ENCODE measurements at places on chromosomes 3 and 15. TPM values are rescaled to one million over a fixed set of nuclear protein-coding genes. Genes with fewer than 3 reads are reported as not detected.

Gene TMOD2
- 75.0 TPM for total RNA-seq

Gene HGD
- total RNA-seq: not detected

GRCh38 chr3:148379763-148380382 lies 317.8 kb upstream of the AGTR1 start:
- H3K27me3 ChIP-seq: peaks cover 2% of the 10 kb centered on the region
- H3K27ac ChIP-seq: no peak overlapping the region
- H3K4me3 ChIP-seq: no peak overlapping the region
- no peaks in the 10 kb centered on the region for H3K4me1 ChIP-seq
- DNase-seq: no peak

DNA sequence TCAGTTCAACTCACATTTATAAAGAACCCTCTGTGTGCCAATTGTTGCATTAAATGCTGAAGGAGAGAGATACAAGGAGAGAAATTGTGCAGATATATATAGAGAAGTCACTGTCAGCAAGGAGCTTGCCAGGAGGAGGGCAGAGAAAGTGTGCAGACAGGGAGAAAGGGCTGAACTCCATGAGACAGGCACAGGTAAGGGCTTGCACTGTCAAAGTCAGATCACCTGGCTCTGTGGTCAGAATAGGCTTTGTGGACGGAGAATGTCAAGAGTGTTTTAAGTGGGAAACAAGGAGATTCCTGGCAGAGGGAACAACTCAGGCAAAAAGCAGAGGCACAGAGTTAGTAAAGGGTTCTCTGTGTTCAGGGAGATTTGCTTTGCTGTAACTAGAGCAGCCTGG lies 303.0 kb upstream of the TPRG1 start:
- no peak overlapping the region for H3K4me3 ChIP-seq
- H3K36me3 ChIP-seq: no peaks in the 10 kb centered on the region
- H3K27ac ChIP-seq: no peak overlapping the region
- DNase-seq: no peak

GRCh38 chr15:27627623-27628022 lies 471.5 kb downstream of the OCA2 start:
- no peaks in the 10 kb centered on the region for H3K4me1 ChIP-seq
- H3K36me3 ChIP-seq: peaks cover 22% of the 10 kb centered on the region
- no peaks in the 10 kb centered on the region for H3K27me3 ChIP-seq

GRCh38 chr3:195802261-195802701 lies 9.4 kb downstream of the MUC4 start:
- H3K27me3 ChIP-seq: peaks cover 5% of the 10 kb centered on the region
- no peak for DNase-seq
- H3K4me1 ChIP-seq: peaks cover 13% of the 10 kb centered on the region
- H3K27ac ChIP-seq: no peak overlapping the region

- H3K4me1 ChIP-seq: peaks cover 34% of the 10 kb centered on the region
- no peaks in the 10 kb centered on the region for H3K36me3 ChIP-seq
- no peak overlapping the region for H3K27ac ChIP-seq
- no peak for DNase-seq
- no peak overlapping the region for H3K4me3 ChIP-seq
- H3K27me3 ChIP-seq: peaks cover 2% of the 10 kb centered on the region
Measured at GRCh38 chr15:71649894-71650293, 160.5 kb upstream of the NR2E3 start.

Measured in glutamatergic neuron (in vitro differentiated cells).